ENCODE measurements at places on chromosomes 11 and 22.
A peak's percentile ranks its signal among the peaks of the same experiment; 100 is the strongest.

GRCh38 chr11:62324731-62325556 is 12.3 kb upstream of the ASRGL1 start:
- DNase-seq: no peak

GRCh38 chr11:80900265-80900664 is 1459.4 kb upstream of the TENM4 start:
- DNase-seq: no peak

DNA sequence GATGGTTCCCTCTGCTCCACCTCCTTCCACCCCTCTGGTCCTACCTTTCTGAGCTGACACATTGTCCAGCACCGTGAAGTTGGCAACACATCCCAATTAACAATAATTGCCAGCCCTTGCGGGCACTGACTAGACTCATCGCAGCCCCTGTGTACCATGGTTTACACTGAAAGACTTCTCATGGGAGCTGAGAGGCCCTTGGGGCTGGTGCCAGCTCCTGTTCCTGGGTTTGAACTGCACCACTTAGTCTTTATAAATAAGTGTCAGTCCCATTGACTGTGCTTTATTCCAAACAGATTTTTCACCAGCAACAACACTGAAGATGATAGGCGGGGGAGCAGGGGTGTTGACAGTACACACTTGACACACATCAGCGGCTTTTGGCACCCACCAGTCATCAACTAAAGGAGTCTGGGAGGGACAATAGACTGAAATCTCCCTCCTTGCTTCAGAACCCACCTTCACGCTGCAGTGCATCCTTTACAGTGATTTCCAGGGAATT is 447.3 kb downstream of the NTM start:
- no peak for DNase-seq

DNA sequence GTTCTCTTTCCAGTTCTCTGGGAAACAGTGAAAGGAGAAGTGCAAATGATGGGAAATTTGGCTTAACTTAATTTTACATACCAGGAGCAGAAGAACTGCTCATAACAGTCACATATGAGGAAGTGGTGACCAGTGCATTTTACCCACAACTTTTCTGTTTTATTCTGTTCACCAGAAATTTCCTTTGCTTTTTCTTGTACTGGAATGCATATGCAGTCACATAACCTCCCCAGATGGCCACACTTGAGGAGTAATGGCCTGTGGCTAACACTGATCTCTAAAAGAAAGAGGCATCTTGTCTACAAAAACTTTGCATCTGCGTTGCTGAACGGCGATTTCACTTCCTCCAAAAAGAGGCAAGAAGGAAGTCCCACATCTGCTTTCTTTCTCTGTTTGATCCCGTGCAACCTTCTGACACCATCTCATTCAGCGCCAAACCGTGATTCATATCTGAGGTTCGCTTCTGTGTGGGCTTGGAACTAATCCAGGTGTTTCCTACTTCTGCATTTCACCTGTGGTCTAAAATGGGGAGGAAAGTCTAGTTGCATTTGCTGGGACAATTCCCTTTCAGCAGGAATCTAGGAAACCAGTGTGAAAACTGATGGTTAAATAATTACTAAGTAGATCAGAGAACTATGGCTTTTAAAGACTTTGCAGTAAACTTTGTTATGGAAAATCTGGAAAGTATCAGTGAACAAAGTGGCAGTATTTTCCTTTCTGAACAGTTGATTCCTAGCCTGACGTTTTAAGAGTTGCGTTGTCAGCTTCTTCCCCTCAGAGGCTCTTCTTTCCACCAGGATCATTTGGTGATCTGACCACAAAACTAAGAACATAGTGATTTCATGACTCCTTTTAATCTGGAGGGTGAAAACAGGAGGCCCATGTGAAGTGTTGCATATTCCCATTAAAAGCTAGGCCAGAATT is 4.2 kb upstream of the MPEG1 start:
- no peak for DNase-seq

DNA sequence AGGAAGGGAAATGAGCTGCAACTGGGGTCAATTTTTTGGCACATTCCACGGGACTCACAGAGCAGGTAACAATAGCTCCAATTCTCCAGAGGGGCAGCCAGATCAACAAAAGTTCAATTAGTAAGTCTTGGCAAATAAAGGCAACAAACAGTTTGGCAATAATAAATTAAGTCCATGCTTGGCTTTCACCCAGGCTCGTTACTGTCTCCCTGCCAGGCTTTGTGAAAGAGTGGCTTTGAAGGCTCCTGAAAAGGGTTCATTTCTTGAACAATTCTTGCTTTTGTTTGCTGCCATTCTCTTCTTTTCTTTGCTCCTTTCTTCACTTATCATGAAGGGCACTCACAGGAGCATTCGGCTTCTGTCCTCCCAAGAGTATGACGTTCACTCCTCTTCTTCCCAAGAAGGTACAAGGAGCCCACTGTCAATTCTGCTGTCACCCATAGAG is 123.3 kb downstream of the APIP start:
- DNase-seq: no peak

GRCh38 chr11:107844041-107844440 is 14.5 kb downstream of the SLC35F2 start:
- DNase-seq: no peak

- no peak for DNase-seq
Observed at GRCh38 chr22:35308480-35309021, 8.9 kb downstream of the TOM1 start.

- no peak for DNase-seq
Observed at GRCh38 chr22:25797498-25798290, 55.7 kb downstream of the MYO18B start.

GRCh38 chr22:17371448-17371847 is 2.2 kb downstream of the CECR2 start:
- DNase-seq: no peak

GRCh38 chr11:108866781-108867180 is 201.9 kb downstream of the DDX10 start:
- no peak for DNase-seq

- DNase-seq: peak; percentile 21
Observed at GRCh38 chr22:23243006-23243573, 62.8 kb downstream of the BCR start.

DNA sequence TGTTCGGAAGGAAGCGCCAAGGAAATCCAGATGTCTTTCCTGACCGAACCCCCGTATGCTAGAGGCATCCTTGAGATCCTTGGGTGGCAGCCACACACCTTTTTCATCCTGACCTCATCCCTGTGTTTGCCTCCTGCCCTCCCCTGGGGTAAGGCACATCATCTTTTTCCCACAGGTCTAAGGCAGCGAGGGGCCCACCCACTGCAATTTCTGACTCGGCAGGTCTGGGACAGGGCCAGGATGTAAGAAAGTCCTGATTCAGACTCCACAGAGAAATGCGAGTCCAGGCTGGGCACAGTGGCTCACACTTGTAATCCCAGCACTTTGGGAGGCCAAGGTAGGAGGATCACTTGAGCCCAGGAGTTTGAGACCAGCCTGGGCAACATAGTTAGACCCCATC is 10.5 kb downstream of the ZMAT5 start:
- DNase-seq: no peak

DNA sequence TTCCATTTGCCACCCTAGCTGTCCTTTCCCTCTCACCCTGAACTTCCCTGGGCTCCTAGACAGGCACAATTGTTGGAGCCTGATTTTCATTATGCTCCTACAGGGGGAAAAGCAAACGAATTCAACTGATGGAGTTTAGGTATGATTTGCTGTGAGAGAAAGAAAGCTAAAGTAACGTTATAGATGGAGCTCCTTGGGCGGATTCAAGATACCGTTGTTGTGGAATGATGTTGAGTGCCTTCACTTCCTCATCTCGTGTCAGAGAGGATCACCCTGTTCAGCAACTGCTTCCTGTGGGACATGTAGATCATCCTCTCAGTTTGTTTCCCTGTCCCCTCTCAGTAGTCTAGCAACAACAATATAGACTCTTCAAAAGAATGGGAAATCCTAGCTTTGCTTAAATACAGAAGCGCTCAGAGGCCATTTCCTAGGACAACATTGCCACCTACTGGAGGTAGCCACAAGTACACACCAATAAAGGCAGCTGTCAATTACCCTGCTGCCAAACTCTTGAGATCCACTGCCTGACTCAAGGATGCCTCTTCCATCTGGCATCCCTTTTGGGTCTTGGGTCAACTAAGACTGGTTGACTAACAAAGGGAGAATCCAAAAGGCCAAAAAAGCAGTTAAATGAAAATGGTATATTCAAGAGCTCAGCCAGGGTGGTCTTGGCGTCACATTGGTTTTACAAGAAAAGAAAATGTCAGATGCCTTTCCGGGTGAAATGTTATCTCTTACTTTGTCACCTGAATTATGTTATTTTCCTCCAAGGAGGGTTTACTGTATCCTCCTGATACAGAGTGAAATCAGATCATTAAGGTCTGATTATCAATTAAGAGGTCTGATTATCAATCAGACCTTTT is 13.5 kb upstream of the DTX4 start:
- DNase-seq: peak; percentile 27

DNA sequence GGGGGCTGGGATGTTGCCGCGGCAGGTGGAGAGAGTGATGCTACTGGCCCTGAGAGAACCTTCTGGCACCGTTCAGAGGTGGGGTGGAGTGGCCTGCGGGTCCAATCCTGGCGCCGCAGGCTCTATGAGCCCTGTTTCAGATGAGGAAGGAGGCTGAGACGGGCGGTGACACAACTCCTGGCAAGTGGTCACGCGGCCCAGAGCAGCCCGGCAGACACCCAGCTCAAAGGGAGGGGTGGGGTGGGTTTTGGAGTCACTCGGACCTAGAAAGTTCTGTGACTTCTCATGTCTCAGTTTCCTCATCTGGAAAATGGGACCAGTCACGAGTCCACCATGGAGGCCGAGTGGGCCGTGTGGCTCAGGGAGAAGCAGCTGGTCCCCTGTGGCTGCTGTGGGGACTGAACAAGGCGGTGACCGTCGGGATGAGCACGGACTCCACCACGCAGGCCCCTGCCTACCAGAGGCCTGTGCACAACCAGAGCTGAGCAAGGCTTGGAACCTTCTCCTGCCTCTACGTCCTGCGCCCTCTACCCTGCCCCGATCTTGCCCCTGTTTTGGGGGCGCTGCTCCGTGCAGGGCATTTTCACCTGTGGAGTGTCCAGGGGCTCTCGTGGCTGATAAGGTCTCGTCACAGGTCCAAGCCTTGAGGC is 3.7 kb downstream of the TSPO start:
- DNase-seq: no peak

GRCh38 chr11:44725016-44725685 is 1.6 kb upstream of the TSPAN18 start:
- DNase-seq: no peak

DNA sequence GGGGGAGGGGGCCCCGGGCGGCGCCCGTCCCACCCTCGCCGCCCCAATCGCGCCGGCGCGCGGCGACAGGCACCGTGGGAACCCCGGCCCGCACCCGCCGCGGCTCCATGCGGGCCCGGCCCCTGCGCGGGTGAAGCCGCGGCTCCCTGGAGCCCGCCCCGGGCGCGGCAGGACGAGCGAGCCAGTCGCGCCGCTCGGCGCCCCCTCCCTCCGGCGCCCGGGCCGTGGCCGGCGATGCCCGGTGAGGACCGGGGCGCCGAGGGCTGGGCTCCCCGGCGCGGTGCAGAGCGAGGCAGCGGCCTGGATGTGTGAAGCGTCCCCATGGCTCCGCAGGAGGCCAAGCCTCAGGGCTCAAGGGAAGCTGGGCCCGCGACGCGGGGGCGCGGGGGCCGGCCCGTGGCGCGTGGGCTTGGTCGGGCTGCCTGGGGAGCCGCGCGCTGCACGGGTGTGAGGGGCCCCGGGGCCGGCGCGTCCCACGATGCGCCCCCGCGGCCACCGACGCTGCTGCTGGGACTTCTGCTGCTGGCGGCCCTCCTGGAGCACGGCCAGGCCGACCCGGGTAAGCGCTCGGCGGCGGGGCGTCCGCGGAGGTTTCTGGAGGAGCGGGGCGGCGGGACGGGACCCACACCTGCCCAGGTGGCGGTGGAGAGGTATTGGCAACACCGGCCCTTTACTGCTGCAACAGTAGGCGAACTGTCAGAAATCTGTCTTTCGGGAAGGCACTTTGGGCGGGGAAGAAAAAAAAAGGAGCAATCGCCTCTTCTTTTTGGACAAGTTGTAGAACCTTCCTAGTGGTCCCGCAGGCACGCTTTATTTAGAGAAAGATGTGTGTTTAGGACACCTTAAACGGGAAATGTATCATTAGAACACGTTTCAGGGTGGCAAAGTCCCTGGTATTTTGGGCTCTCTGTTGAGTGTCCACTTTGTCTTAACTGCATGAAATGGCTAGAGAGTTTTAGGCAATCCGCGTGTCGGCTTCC is 119.4 kb downstream of the HIPK3 start:
- DNase-seq: no peak

GRCh38 chr22:32564170-32565001 is 89.8 kb downstream of the FBXO7 start:
- no peak for DNase-seq

DNA sequence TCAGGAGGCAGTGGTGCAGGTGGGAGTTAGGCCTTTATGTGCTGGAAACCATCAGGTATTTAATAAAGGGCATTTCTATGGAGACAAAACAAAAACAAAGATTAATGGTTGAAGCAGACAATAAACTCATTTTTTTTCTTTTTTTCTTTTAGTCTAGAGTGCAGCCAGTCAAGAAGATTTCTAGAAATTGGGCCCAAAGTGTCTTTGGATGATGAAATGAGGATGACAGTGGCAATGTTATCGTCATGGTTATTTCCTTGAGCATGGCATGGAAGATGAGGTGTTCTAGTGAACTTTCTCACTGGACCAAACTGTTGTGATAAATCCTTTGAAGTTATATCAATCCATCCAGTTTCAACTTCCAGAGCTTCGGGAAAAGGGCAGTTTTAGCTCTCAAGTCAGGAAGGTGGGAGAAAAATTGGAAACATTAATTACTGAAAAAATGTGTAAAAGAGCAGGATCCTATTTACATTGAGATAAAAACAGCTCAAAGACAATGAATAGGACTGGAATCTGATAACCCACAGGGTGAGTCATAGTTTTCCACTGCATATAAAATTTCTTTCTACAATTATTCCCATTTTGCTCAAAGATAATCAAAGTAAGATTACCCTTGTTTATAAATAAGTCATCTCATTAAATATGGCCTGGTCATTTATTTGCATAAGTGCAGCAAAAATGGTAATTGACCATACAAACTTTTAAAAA is 33.0 kb downstream of the PRR5L start:
- DNase-seq: no peak

GRCh38 chr11:23233075-23233474 is 372.8 kb upstream of the CCDC179 start:
- no peak for DNase-seq

GRCh38 chr11:112614605-112615004 is 346.6 kb upstream of the NCAM1 start:
- DNase-seq: no peak

DNA sequence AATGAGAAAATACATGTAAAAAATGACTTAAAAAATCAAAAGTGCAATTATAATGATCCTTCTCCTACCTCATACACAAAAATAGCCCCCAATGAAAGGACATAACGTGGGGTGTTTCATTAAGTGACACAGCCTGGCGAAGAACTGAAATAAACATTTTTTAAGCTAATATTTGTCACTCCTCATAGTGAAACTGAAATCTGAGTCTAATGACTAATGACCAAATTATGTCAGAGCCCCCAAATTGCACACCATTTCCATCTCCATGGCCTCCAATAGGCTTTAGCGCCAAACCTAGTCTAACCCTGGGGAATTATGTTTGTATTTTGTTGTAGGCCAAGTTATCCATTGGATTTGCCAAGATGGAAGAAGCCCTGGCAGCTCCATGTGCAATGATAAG is 119.1 kb downstream of the WT1 start:
- DNase-seq: no peak

- no peak for DNase-seq
Observed at GRCh38 chr11:61032824-61033223, 61.3 kb downstream of the CD6 start.

Measured in stimulated activated CD4-positive, alpha-beta T cell treated with anti-CD3 and anti-CD28 coated beads, Interleukin-1b, Interleukin-23, amount 100 ng/mL, for 1 hour (primary cell).